Omental fat pad (tissue), 4 donors: ENCODE measurements at places on chromosomes 2 and 18.

DNA sequence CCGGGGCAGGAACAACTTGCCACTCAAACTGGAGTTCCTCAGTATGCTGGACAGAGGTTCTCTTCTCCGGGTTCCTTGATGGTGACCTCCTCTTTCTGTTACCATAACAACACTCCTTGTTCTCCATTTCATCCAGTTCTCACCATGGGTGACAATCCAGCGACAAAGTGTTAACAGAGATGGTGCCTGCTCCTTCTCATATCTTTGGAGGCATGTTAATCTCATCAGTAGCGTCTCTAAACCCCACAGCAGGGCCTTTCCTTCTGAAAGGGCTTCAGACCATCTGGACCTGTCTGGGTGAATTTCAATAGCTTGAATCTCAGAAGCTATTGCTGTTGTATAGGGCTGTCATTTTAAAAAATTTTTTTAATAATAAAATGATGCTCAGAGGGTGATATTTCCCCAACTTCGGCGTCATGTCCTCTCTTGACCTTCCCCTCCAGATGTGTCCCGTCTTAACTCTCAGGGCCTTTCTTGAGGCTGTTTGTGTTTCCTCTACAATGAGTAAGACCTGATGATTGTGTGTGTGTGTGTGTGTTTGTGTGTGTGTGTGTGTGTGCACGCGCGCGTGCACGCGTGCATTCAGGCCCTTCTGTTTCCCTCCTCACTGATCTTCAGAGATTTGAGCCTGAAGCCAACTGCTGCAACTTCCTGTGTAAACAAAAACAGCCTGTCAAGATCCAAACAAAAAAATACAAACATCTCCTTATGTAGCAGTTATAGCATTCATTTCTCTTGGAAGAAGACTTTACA, 24.3 kb upstream of the CETN1 start:
- no peak for DNase-seq

GRCh38 chr2:160277151-160277550, 77.1 kb upstream of the ITGB6 start:
- DNase-seq = no peak

GRCh38 chr2:28178946-28179345, 213.7 kb upstream of the FOSL2 start:
- DNase-seq = no peak

DNA sequence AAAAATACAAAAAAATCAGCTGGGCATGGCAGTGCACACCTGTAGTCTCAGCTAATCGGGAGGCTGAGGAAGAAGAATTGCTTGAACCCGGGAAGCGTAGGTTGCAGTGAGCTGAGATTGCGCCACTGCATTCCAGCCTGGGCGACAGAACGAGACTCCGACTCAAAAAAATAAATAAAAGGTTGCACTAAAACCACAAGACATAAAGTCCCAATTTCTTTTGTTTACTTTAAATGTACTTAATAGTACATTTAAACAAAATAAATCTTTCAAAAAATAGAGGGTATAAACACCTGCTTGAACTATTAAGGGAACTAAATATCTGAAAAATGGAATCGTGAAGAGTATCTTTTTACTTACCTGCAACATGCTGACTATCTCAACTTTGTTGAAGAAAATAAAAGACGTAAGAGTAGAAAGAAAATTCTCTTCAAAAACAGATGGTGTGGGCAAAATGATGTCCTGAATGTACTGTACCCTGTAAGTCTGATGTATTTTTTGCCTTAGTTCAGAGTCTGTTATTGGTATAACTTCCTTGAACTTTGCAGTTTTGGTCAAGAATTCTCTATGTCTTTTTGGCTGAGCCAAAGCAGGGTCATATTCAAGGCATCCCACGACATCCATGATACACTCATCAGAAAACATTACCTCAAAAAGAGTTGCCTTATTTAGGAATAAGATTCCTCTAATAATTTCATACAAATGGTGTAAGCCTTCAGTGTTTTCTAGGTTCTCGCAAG, 19.2 kb downstream of the PPP4R3B start:
- DNase-seq = no peak

DNA sequence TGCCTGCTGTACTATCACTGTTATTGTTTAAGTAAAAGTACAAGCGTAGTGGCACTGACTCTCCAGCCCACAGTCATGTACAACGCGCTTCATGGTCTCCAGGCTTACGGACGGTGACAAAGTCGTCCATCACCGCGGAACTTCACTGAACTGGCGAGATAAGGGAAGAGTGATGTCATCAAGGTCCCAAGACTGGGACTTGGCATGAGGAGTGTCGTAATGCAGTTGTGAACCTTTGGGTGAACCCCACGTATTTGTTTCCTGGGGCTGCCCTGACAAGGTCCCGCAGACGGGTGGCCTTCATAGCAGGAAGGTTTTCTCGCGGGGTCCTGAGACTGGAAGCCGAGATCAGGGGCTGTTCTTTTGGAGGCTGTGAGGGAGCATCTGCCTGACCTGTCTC, 17.3 kb downstream of the NFATC1 start:
- no peak for DNase-seq

GRCh38 chr2:232347369-232347768, 31.2 kb upstream of the ALPP start:
- DNase-seq = no peak

DNA sequence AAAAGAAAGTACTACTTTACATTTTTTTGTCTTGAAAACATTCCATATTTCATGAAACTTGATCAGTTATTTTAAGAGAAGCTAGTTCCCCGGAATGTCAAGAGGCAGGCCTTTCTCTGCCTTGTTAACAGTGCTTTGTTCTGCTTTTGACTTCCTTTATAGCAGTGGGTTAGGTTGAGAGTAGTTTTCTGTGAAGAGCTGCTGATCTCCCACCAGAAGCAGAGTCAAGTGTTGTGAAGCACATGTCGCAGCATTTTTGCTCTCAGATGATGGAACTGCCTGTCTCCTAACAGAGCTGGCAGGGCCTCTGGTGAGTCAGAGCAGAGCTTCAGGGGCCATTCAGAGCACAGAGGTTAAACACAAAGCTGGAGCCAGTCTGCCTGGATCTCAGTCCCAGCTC, 871.8 kb downstream of the SLC4A3 start:
- peak; percentile 24 for DNase-seq

DNA sequence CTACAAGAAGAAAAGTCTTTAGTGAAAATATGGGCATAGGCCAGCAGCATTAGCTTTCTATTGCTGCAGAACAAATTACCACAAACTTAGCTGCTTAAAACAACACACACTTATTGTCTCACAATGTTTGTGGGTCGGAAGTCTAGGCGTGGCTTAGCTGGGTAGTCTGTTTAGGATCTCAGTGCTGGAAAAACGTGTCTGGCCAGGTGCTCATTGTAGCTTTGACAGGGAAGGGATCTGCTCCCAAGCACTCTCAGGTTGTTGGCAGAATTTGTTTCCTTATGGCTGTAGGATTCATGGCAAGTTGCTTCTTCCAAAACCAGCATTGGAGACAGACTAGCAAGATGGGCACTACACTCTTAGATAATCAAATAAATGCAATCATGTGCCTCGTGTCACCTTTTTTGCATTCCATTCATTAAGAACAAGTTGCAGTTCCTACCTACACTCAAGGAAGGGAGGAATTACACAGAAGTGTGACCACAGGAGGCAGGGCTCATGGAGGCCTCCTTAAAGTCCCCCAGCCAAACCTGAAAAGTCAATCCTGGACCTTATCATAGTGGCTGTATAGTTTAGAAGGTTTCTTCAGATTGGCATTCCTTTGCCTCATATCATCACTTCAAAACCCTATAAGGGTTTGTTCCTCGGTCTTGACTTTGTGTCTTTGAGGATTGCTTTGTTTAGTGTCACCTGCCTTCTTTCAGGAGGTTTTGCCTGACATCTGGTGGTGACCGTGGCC, 17.3 kb downstream of the MRPL30 start:
- DNase-seq = no peak

DNA sequence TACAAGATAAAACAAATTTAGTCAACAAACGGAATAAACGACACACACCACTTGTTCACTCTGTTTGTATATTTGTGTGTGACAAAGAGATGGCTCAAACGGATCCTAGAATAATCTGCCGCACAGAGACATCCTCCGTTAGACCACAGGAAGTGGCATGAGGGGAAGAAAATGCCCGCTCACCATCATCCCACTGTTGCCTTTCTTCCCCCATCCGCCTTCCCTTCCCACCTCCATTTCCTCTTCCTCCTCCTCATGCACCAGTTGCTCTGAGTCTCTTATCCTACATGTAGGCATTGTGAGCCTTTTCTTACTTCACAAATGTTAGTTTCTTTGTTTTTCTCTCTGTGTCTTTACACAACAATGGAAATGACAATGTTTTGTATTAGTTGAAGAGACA, 228.5 kb upstream of the SMIM21 start:
- DNase-seq = no peak

DNA sequence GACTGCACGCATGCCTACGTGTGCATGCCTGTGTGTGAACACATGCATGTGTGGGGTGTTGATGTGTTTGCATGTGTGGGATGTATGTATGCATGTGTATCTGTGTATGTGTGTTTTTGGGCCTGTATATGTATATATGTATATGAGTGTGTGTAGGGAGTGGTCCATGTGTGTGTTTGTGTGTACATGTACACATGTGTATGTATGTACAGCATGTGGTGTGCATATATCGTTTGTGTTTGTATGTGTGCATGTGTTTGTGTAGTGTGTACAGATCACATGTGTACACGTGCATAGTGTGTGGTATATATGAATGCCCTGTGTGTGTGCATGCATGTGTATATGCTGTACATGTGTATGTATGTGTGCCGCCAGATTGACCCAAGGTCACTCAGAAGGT, 54.2 kb upstream of the ASB18 start:
- DNase-seq = no peak

DNA sequence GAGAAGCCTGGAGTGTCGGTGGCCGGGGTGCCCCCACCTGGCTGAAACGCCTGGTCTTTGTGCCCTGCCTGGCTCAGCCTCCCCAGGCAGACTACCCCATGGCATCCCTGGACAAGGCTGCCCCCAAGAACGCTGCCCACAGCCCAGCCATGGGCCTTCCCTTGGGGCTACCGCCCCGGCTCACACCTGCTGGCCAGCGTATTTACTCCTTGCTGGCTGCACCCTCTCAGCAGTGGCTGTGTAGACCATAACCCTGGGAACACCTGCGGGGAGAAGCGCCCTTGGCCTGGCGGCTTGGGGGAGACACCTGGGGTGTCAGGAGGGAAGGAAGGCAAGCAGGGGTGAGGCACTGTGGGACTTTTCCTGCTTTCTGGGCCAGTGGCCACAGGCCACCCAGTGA, 17.3 kb downstream of the CAPN10 start:
- no peak for DNase-seq

GRCh38 chr2:43075054-43075593, 151.3 kb downstream of the ZFP36L2 start:
- no peak for DNase-seq

DNA sequence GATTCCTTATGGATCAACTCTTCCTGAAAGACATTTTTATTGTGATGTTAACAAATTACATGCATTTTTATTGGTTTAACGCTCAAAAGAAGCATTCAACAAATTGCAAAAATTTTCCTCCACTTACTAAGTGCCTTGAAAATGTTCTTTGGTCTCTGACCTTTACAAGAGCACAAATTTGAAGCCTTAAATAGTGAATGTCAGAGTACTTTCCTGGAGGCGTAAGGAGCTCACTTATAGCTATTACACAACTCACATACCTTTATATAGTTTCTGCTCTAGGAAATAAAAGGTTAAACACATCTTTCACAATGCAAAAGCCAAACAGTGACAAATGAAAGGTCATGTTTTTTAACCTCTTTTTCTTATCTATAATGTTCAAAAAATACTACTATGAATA, 405.7 kb upstream of the ZNF804A start:
- no peak for DNase-seq

DNA sequence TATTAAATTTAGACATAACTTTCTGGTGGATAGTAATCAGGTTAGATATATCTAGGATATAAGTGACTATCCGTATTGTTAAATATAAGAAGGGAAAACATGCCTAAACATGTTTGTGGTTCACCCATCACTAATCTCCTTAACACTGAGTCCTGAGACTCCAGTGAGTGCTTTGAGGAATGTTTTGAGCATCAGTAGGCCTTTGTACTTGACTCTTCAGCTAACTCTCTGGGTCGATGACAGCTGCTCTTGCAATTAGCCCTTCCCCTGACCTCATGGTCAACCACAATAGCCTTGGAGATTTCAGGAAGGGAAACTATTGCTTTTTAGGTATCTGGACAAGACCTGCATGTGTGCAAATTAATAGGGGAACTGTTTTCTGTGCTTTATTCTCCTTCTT, 716.8 kb downstream of the EPHA4 start:
- no peak for DNase-seq

DNA sequence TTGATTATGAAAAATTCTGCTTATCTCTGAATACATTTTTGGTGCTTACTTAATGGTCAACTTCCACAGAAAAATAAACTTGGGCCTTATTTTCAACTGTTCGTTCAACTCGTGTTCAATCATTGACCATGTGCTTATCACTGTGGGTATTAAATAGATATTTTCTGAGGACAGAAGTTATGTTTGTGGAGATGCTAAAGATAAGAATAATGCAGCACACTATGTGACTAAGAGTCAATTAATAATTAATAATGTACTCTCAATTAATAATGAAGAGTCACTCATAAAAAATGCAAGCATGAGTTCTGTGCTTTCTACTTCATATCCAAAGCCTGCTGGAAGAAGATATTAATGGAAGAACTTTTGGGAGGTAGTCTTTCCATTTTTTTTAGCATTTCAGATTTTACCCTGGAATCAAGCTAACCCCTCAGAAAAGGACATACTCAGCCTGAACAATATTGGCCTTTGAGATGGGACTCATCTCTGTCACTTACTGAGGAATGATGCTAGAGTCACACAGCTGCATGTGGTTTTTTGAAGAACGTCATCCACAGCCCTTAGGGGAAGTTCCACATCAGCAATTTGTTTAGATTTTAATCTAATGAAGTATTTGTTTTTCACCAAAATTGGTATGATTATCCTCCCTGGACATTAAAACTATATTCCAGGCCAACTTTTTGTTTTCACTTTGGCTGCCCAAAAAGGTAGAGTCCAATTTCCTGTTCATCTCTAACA, 191.9 kb upstream of the CRIM1 start:
- DNase-seq = no peak

GRCh38 chr2:178386986-178387597, 63.9 kb downstream of the PRKRA start:
- no peak for DNase-seq
